Naive thymus-derived CD8-positive, alpha-beta T cell (primary cell): ENCODE measurements at places on chromosomes 13 and 19. TPM values are rescaled to one million over a fixed set of nuclear protein-coding genes. Genes with fewer than 3 reads are reported as not detected.

PSMD8 gene
- 80.7 TPM for total RNA-seq

VAV1 gene
- 79.5 TPM for total RNA-seq

SIGLEC9 gene
- 2.4 TPM for total RNA-seq

SCAF1 gene
- 62.3 TPM for total RNA-seq

- DNase-seq: no peak
Measured at GRCh38 chr19:11191934-11192333, 5.4 kb downstream of the KANK2 start.

GRCh38 chr13:46812301-46812797, 15.4 kb upstream of the ESD start:
- DNase-seq: no peak

DNA sequence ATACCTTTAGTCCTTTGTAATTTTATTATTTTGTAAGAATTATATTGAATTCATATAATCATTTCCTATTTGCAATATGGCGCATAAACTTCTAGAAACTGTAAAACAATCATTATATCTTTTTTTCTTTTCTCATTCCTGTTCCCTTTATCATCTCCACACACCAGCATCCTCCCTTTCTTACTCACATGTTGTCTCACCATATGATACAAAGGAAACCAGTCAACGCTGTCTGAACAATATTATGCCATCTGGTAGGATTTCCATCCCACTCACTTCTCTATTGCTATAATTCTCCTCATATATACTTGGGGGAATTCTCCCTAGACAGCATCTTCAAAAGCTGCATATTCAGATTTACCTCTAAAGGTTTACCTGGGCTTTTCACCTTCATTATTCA, 389.8 kb downstream of the NDFIP2 start:
- no peak for DNase-seq

GRCh38 chr13:20667857-20668437, 35.6 kb upstream of the IL17D start:
- DNase-seq: no peak

DNA sequence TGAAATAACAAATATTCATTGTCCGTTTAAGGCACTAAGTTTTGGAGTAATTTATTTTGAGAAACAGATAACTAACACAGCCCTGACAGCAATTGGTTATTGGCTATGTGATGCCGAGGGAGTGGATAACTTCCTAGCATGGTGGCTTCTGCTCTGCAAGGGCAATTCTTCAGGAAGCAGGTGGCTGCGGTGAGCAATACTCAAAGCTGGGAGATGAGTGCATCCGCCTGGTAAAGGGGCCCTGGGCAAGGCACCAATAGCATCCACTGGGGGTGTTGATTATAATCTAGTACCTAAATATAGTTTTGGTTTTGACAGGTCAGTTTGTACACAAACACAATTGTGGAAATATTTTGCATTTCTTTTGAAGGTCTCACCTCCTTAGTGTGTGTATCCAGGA, 41.0 kb downstream of the CCDC70 start:
- DNase-seq: no peak

DNA sequence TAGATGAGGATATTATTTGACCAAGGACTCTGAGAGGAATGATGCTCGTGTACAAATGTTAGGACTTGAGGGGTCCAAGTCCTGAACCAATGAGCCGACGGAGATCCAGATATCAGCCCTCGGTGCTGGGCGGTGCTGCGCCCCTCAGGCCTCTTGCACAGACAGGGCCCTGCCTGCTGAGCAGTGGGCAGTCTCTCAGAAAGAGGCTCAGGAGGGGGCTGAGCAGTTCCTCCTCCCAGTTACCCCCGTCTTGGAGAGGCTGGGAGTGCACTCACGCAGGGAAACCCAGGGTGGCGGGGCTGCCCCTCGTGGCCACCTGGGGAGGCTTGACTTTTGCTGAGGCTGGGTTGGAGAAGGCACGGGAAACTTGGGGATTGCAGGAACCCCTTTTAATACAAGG, 18.4 kb downstream of the TEX29 start:
- no peak for DNase-seq

GRCh38 chr19:3668331-3669081, 31.8 kb downstream of the PIP5K1C start:
- DNase-seq: no peak

DNA sequence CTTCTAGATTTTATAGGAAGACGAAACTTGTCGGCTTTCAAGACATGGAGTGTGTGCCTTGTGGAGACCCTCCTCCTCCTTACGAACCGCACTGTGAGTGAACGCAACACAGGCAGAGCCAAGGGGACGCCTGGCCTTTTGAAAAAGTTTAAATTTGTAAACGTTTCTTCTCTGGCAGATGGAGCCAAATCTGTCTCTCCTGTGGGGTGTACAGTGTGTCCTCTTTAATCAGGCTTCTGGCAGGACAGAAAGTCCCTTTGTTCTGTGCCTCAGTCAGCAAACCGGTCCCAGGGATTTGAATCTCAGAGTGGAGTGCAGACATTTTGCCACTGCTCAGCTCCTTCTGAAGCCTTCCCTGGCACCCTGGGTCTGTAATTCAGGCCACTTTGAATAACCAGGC, 56.5 kb downstream of the TNFRSF19 start:
- DNase-seq: no peak

DNA sequence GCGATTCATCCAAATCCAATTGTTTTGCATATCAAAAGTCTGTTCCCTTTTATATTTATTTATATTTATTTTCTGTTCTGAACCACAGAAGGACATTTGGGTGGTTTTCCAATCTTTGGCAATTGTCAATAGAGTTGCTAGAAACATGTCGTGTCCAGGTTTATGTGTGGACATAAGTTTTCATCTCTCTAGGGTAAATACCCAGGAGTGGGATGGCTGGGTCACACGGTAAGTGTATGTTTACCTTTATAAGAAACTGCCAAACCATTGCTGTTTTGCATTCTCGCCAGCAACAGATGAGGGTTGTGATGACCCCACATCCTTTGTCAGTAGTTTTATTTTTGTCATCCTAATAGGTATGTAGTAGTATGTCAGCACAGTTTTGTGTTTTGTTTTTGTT, 12.5 kb downstream of the AP1M1 start:
- no peak for DNase-seq

GRCh38 chr19:45547965-45548609, 36.5 kb downstream of the OPA3 start:
- DNase-seq: no peak

DNA sequence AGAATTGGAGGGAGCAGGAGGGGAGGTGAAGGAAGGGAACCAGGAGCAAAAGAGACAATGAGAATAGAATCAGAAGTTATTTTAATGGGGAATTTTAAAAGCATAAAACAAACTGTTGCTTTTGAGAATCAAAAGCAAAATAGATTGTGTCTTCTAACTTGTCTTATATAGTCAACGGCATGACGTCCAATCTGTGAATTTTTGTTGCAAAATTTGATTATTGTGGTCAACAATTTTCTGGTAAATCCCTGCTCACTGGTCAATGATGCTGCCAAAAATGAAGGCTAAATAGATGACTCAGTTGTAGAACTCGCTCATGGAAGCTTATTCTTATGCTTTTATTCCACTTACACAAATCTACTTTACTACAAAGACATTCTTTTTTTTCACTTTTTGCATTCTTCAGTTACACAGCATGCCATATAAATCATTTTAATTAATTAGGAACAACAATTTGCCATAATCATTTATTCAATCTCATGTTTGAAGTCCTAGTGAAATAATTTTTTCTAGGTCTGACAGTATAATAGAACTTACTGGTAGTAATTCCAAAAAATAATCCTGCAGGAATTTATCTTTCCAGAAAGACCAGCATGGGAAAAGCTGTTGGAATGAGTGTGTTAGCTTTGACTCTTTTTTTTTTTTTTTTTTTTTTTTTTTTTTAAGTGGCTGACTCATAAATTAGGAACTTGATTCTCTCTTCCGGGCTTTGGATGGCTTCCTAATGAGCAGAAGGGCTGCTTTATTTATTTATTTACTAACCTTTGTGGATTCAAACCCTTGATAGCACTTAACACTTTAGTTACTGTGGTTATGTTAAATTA, 256.9 kb downstream of the SPRY2 start:
- DNase-seq: no peak

- DNase-seq: no peak
Measured at GRCh38 chr19:6947745-6948144, 60.4 kb downstream of the ADGRE1 start.

GRCh38 chr13:38090913-38091312, 221.3 kb upstream of the TRPC4 start:
- no peak for DNase-seq

GRCh38 chr19:14072535-14073260, at the start of gene MISP3:
TSS of gene MISP3 (plus strand) at chr19:14072786. CDS start at chr19:14073310, 524 bp downstream.
- DNase-seq: peak; percentile 13

DNA sequence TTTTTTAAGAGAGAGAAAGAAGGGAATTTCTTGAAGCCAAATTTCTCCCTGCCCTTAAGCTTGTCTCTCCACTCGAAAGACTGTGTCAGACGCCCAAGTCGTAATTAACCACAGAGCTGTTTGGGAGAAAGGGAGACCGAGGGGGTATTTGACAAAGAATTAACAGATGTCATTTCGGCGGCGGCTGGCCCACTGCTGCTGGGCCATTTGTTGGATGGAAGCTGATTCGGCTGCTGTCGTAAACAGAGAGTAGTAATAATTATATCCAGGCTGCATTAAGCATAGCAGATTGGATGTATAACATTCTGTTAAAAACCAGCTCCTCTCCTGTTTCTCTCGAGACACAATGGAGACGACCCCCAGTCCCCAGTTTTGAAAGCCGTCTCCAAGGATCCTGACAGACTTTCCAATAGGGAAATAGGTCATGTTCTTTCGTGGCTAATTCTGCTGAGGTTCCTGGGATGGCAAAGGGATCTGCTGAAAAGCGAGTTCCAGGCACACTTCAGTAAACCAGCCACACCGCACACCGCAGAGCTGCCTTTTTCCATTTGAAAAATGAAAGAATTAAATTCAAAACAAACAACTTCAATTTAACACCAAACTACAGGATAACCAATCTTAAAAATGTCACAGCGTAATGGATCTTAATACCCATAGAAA, 71.5 kb downstream of the KCTD15 start:
- no peak for DNase-seq

- no peak for DNase-seq
Measured at GRCh38 chr19:4444765-4445741, 12.5 kb downstream of the UBXN6 start.

- DNase-seq: no peak
Measured at GRCh38 chr13:39538816-39539790, 63.9 kb downstream of the LHFPL6 start.

DNA sequence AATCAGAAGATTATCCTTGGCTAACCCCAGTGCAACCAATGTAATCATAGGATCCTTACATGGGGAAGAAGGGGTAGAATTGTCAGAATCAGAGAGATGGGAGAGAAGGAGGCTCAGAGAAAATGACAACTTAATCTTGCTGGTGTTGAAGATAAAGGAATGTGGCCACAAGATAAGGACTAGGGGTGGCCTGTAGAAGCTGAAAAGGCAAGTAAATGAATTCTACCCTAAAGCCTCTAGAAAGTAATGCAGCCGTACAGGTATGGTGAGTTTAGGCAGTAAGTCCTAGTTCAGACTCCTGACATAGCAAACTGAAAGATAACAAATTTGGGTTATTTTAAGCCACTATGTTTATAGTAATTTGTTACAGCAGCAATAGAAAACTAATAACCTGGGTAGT, 718.5 kb downstream of the SLITRK6 start:
- DNase-seq: no peak

GRCh38 chr19:2802826-2803225, 16.8 kb upstream of the ZNF554 start:
- no peak for DNase-seq

DNA sequence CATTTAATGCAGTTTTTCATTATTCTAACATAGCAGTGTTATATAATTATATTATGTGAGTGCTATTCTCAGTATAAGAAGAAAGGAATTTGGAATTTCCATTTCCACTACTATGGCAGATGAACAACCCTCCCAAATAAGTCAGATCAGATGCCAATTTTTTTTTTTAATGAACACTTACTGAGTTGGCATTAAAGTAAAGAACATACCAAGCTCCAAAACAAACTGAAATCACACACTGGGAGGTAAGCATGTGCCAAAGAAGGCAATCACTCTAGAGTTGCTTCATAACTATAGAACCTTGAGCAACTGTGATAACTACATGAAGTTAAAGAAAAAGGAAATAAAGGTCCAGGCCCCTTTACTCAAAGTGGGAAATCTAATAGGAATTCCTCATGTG, 90.3 kb downstream of the RNF17 start:
- no peak for DNase-seq

GRCh38 chr19:3320354-3320670, 46.1 kb upstream of the NFIC start:
- DNase-seq: no peak

DNA sequence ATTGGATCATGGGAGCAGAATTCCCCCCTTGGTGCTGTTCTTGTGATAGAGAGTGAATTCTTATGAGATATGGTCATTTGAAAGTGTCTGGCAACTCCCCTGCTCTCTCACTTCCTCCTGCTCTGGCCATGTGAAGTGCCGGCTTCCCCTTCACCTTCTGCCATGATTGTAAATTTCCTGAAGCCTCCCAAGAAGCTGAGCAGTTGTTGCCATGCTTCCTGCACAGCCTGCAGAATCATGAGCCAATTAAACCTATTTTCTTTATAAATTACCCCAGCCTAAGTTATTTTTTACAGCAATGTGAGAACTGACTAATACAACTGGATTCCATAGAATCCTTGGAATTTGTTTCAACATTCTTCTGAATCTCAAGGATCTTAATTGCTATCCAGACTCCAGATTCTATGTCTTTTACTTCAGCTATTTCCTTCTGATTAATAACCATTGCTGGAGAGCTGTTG, 328.1 kb downstream of the SLITRK5 start:
- DNase-seq: no peak

DNA sequence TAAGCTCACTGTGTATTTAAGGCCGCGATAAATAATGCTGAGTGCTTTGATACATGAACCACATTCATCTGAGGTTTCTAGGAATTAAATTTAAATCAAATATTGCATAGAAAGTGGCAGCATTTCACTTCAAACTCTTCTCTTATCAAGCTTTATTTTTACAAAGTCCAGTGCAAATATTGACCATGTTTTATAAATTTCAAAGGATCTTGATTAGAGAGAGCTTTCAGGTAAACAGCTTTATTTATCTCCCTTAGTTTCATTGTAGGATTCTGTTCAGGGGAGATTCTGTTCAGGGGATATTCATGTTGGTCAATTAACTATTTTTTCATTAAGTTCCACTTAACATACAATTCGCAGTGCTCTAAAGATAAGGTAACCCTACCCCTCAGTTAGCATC, 249.7 kb upstream of the IRS2 start:
- no peak for DNase-seq

- DNase-seq: no peak
Measured at GRCh38 chr13:79966493-79966895, 374.4 kb downstream of the SPRY2 start.

- DNase-seq: no peak
Measured at GRCh38 chr13:48437371-48437770, 24.5 kb upstream of the LPAR6 start.
